ENCODE measurements at places on chromosomes 7 and 10. TPM values are rescaled to one million over a fixed set of nuclear protein-coding genes. Genes with fewer than 3 reads are reported as not detected.

Gene ZNF804B
- total RNA-seq = not detected

Gene INHBA
- total RNA-seq = not detected

Gene LIPK
- not detected for total RNA-seq

Gene OPN1SW
- not detected for total RNA-seq

Gene COL28A1
- not detected for total RNA-seq

Gene FBXL13
- 1.4 TPM for total RNA-seq

Gene DRGX
- total RNA-seq = not detected

Gene OR2A5
- not detected for total RNA-seq

Gene SYT15B
- total RNA-seq = 0.47 TPM

Data from activated naive CD8-positive, alpha-beta T cell treated with anti-CD3 and anti-CD28 coated beads, Interleukin-2, amount 10 ng/mL, durations not matched to agents 7 days and 5 days (primary cell).